ENCODE measurements at places on chromosomes 7 and 10.

- no peak for DNase-seq
Observed at GRCh38 chr7:156722043-156722826, 81.7 kb downstream of the RNF32 start.

GRCh38 chr7:138396251-138397070 lies 63.6 kb upstream of the TRIM24 start:
- DNase-seq = no peak

DNA sequence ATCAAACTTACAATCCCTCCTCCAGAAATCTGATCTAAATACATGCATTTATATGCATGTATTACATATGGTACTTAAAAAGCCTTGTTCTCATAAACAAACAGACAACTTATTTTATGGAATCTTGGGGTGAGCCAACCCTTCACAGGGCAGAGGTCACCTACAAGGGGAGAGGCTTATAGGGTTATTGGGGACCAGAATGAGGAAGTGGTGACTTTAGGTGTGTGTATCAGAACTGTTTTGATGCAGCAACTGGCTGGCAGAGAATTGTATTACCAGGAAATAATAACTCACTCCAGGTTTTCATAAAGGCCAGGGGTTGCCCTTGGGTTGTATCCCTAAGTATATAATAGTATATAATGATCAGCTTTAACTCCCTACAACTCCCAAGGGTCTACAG lies 91.1 kb downstream of the SVIL start:
- DNase-seq = no peak

GRCh38 chr7:127692200-127692599 lies 40.2 kb downstream of the SND1 start:
- no peak for DNase-seq

- DNase-seq = no peak
Observed at GRCh38 chr7:119392-120163, 72.8 kb upstream of the FAM20C start.

- DNase-seq = no peak
Observed at GRCh38 chr7:28926871-28927597, 31.1 kb downstream of the TRIL start.

- no peak for DNase-seq
Observed at GRCh38 chr10:129866894-129867293, 97.2 kb downstream of the EBF3 start.

- DNase-seq = no peak
Observed at GRCh38 chr7:51313738-51314425, 2.7 kb downstream of the COBL start.

DNA sequence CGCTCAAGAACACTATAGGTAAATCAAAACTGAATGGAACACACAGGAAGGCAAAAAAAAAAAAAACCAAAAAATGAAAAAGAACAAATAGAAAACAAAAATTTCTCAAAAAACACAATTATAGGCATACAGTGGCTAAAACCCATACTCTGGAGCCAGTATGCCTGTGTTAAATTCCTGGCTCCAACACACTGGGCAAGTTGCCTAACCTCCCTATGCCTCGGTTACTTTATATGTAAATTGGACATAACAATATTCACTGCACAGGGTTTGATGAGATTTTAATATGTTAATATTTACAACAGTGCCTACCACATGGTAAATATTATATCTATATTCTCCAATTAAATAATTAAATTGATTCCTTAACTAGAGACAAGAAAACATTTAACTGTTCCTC lies 217.1 kb downstream of the HTR7 start:
- DNase-seq = no peak

GRCh38 chr7:51344406-51345138 lies 28.0 kb upstream of the COBL start:
- DNase-seq = no peak

DNA sequence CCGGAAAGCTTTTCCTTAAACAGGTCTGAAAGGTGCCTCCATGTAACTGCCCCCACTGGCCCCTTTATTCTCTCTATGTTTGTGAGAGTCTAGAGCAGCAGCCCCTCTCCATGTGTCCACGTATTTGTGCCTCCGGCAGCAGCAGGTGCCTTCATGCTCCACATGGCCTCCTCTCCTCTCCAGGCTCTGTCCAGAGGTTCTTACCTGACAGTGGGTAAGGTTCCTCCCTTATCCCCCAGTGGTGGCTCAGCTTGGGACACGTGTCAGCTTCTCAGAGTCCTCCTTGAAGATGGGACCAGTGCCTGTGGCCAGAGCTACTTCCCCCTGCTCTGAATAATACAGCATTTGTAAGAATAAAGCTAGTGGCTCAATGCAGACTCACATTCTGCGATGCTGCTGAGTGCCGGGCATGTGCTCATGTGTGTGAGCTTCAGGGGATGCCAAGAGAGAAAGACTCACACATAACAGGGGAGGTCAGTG lies 7.9 kb downstream of the CALML3 start:
- DNase-seq = no peak

- no peak for DNase-seq
Observed at GRCh38 chr7:1512781-1513656, 8.8 kb upstream of the INTS1 start.

DNA sequence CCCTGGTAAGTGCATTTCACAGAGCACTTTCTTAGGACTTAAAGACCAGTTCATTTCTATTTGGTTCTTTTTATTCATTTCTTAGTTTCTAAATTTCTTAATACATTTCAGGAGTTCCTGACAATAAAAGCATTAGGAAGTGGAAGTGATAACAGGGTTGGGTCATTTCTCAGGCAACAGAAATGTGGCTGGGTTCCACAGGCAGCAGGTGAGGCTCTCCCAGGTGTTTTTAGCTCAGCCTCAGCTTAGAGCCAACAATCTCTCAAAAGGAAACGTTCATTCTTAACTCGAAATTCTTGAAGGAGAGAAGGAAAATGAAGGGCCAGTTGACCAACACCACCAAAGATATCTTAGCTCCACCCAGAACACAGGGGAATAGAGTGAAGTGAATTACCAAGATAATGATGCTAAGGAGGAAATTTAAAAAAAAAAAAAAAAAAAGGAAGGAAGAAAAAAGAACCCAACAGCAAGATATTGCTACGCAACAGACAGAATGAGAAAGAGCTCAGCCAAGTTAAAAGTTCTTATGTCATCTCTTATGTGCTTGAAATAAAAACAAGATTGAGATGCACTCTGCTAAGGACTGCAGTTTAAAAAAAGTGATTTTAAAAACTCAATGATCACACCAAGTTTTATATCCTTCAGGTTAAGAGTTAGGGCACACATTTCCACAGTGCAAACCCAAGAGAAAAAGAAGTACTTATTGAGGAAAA lies 230.1 kb downstream of the GLI3 start:
- DNase-seq = no peak

- no peak for DNase-seq
Observed at GRCh38 chr10:70886921-70887665, 1.3 kb downstream of the PCBD1 start.

DNA sequence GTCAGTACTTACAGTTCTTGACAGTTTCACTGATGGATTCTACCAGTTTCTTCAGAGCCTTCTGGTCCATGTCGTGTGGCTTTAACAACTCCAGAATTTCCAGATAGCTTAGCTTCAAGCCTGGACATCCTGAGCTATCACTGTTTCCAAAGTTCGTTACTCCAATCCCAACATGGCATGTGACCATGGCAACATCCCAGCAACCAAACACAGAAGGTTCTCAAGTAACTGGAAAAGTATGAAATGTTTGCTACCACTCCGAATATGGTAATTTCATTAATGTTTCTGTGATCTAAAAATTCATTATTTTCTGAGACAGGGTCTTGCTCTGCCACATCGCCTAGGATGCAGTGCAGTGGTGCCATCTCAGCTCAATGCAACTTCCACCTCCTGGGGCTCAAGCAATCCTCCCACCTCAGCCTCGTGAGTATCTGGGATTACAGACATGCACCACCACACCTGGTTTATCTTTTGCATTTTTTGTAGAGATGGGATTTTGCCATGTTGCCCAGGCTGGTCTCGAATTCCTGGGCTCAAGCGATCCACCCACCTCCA lies 29.3 kb downstream of the RBM48 start:
- no peak for DNase-seq

All from stimulated activated CD8-positive, alpha-beta memory T cell treated with anti-CD3 and anti-CD28 coated beads, Interleukin-15, amount 100 ng/mL, for 1 hour (primary cell).